ENCODE measurements at places on chromosomes 13 and 19.
A peak's percentile ranks its signal among the peaks of the same experiment; 100 is the strongest.

DNA sequence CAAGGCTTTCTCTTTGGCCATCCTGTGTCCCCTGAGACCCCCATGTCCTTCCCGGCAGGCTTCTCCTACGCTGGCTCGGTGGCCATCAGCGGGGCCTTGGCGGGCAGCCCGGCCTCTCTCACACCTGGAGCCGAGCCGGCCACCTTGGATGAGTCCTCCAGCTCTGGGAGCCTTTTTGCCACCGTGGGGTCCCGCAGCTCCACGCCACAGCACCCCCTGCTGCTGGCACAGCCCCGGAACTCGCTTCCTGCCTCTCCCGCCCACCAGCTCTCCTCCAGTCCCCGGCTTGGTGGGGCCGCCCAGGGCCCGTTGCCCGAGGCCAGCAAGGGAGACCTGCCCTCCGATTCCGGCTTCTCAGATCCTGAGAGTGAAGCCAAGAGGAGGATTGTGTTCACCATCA is 14.2 kb downstream of the PLEKHJ1 start:
- no peak for DNase-seq

DNA sequence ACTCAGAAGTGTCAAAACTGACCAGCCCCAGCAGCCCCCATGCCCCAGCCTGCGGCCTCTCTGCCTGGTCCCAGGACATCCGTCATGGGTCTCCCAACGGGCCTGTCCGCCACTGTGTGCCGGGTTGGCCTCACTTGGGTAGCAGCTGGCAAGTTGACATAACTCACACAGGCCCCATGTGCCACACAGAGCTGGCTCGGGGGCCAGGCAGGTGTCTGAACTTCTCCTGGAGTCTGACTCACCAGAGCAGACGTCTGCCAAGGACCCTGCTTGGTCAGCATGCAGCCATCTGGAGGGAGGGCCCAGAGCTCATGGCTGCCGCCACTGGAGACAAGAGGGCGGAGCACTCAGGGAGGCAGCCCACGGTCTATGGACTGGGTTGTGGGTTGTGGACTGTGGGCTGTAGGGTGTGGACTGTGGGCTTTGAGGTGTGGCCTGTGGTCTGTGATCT is 32.0 kb upstream of the TMEM255B start:
- no peak for DNase-seq

- no peak for DNase-seq
These were observed 661.3 kb upstream of the KLF12 start for GRCh38 chr13:74795526-74795925.

DNA sequence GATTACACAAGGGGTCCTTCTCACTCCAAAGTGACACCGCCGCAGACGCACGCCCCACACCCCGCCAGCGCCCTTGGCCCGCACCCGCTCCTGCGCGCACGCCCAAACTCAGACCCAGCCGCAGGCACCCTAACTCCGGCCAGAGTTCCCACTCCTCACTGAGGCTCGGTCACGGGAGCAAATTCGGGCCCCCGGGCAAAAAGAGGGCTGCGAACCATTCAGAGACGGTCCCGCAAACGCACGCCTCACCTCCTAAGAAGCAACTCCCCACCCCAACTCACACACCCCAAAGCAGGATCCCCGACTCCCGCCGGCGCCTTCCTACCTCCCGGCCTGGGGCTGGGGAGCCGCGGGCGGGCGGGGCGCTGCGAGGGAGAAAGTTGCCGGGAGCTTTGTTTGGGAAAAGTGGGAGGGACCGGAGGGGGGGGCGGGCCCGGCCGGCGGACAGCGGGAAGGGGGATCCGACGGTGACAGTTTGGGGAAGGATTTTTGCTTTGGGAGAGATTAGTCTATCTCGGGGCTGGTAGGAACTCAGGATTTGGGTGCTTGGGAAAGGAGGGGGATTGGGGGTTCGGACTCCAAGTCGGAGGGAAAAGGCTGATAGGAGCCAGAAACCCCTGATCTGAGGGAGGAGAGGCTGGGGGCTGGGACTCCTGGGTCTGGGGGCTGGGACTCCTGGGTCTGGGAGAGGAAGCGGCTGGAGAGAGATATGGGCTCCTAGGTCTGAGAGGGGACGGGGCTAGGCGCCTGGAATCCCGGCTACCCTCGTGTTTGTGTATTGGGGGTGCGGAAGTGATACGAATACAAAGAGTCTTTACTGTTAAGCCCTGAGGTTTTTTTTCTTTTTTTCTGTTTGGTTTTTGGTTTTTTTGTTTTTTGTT is at the start of gene TEAD2:
Gene TEAD2, minus strand, starts transcription at position 369 of the 881 bp plus-strand sequence. CDS start 2,341 bp downstream, outside the sequence.
- DNase-seq: no peak

DNA sequence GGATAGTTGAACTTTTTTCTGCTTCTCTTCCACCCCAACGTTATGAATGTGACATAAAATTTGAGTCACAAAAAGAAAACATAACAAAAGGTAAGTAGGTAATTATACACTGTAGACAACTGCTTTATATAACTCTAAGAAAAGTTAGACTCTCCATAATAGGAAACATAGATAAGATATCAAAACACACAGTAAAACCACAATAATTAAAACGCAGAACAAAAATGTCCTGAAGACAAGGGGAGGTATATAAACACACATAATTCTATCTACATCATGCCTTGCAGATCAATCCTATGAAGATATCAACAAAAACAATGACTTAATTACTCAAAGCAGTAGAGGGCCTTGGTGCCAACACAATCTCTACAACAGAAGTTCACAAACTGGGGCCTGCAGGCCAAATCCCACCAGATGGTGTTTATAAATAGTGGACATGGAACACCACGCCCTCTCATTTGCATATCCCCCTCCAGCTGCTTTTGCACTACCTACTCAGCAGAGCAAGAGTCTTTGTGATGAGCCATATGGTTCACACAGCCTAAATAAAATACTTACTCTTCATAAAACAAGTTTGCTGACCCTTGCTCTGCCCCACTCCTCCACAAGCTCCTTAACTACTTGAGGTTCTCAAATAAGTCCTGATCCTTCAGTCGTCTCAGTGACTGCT is 254.7 kb downstream of the KLF12 start:
- no peak for DNase-seq

DNA sequence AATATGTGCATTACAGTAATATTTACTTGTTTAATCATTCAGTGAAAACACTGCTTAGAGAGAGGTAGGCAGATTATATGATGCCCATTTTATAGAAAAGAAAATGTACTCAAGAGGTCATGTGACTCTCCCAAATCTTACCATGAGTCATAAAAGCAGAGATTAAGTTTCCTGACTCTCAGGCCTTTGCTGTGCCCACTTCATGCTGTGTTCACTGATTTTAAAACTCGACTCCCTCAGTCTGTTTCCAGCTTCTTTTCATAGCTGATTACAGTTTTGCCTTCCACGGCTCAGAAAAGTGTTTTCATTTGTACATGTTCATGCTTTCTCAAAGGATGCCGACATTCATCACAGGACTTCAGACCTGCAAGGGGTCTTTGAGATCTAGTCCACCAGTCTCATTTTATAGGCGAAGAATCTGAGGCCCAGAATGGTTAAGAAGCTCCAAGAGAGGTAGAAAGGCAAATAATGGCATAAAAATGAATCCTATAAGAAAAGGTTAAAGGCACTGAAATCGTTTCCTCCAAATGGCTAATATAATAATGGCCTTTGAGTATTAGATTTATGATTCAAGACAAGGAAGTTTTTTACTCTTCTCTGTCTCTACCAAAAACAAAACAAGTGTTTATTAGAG is 9.0 kb upstream of the IPO5 start:
- no peak for DNase-seq

- DNase-seq: no peak
These were observed 98.8 kb downstream of the CRYL1 start for GRCh38 chr13:20426766-20427448.

GRCh38 chr19:4914736-4915501 is 5.6 kb downstream of the UHRF1 start:
- peak; percentile 62 for DNase-seq

- no peak for DNase-seq
These were observed 759.0 kb downstream of the SLITRK6 start for GRCh38 chr13:85040215-85040614.

Data from SW 1271 (cell line).